ENCODE measurements at places on chromosomes 13 and 19.

DNA sequence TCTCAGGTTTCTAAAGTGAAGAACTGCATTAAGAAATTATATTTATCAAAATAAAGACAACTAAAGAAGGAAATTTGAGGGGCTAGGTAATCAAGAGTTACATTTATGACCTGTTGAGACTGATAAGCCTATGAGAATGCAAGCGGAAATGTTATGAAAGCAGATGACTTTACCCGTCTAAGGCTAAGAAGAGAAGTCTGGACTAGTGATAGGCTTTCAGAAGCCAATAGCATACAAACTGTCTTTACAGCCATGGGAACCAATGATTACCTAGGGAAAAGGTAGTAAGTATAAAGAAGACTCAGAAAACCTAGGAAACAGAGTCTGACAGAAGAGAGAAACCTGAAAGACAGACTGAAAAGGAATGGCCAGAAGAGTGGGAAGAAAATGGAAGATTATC lies 11.2 kb downstream of the TSC22D1 start:
- no peak for DNase-seq

GRCh38 chr13:49254007-49254406 lies 6.3 kb downstream of the CDADC1 start:
- no peak for DNase-seq

DNA sequence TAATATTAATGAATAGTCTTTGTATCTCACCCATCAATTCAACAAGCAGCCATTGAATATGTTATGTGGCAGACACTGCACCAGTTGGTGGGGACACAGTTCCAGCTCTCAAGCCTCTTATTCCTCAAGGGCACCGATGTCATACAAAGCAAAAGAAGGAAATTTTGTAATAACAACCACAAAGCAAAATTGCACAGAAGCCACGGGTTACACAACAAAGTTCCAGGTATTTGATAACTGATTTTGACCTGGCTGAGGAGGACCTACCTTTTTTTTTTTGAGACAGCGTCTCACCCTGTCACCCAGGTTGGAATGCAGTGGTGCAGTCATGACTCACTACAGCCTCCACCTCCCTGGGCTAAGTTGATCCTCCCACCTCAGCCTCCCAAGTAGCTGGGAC lies 266.7 kb downstream of the FOXO1 start:
- no peak for DNase-seq

GRCh38 chr19:2231621-2232221 lies 4.4 kb downstream of the PLEKHJ1 start:
- DNase-seq = no peak

DNA sequence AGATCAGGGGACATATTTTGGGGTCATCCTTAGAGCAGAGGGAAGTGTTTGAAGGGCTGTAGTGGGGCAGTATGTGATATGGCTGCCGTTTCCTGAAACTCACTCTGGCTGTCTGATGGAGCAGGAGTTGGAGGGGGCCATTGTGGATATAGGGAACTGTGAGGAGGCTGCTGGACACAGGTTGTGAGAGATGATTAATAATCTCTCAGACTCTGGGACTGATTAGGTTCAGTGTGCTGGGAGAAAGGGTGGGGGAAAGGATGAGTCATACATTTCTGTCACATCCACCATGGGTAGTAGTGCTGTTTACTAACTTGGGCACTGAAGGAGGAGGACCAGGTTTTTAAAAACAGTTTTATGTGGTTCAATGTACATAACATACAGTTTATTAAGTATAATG lies 4.8 kb downstream of the B3GLCT start:
- no peak for DNase-seq

DNA sequence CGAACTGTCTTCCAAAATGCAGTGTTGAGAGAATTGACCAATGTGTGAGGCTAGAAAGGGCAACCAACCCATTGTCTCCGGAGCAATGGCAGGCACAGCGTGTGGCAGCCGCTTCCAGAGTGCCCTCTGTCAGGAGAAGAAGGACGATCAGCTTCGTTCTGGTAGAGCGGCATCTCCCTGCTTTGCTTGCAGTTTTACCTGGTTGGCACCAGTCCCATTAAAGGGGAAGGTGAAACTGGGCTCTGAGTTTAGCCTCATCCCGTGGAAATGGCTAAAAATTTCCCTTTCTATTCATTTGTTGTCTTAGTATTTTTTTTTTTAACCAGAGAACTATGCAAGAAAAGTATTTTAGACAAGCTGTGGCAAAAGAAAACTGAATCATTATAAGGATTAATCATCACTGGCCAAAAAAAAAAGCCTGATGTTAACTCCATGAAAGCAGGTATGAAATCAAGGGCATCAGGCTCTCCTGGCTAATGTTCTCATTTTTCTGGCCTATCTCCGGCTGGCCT lies 81.5 kb upstream of the SLC7A1 start:
- DNase-seq = no peak

DNA sequence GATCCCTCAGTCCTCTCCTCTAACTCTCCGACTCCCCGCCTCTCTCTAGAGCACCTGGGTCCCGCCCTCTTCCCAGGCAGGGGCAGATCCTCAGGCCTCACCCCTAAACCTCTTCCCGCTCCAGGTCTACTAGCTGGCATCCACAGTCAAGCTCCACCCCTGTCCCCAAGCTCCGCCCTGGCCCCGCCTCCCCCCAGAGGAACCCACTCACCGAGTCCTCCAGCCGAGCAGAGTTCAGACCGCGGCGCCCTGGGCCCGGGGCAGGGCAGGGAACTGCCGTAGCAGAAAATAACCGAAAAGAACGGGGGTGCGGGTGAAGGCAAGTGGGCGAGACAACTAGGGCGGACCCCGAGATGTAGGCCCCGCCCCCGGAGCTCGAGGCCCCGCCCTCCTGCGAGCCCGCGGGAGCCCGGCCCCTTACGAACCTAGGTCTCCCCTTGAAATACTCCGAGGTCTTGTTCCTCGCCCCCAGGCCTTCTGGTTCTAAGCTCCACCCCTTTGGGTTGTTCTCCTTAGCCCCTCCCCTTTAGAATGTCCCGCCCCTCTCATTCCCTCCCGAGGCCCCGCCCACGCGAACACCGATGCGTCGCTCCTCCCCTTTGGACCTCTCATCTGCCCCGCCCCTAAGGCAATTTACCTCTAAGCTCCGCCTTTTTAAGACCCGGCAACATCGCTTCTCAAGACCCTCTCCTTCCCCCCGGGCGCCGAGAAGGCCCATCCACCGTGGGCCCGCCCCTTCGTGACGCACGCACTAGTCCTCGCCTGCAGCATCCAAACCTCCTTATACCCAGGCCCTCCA lies at the start of gene GGN:
GGN (minus strand) TSS at position 485 of the 799 bp plus-strand sequence. CDS start 773 bp downstream, outside the sequence.
- peak; percentile 69 for DNase-seq

DNA sequence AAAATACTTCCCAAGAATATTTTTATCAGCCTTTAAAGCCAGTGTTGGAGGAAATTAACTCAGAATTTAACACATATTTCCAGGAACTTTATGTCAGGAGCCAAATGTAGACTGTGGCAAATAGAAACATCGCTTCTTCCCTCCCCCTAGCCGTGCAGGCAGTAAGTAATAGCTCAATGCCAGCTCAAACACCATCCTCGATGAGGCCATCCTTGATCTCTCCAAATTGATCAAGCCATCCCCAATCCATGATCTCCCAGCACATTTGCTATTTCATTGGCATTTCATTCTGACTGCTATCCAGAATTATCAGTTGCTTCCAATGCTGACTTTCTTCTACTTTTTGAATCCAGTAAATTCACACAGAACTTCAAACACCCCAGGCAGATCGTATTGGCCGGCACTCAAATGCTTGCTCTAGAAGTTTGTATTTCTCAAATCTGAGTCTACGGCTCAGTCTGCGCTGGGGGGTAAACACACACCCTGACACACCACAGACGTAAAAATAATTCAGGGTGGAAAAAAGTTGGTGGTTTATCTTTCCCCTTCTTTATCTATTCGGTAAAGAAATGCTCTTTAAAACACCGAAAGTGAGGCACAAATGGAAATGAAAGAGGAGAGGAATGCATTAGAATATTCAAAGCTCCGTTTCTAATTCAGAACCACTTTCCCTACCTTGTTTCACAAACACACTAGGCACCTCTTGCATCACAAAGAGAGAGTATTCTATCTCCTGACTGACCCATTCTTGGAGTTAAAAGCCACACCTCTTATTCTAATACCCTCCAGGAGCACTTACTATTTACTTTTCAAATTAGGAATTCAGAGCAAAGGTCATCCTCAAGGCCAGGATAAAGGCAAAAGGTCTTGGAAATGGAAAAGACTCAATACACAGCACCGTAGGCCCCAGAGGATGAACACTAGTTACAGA lies 991 bp downstream of the OBI1 start:
- DNase-seq = no peak

DNA sequence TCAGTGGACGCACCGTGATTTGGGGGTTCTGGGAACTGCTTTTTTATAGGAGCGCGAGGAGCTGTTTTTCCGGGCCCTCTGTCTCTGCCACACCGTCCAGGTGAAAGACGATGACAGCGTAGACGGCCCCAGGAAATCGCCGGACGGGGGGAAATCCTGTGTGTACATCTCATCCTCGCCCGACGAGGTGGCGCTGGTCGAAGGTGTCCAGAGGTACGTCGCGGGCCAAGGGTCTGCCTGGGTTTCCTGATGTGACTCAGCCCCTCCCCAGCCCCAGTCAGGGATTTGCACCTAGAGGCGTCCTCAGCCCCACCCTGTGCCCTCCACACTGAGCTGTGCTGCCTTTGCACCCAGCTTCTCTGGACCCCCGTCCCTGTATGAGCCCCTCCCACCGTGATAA lies 136.2 kb upstream of the MCF2L start:
- DNase-seq = no peak

DNA sequence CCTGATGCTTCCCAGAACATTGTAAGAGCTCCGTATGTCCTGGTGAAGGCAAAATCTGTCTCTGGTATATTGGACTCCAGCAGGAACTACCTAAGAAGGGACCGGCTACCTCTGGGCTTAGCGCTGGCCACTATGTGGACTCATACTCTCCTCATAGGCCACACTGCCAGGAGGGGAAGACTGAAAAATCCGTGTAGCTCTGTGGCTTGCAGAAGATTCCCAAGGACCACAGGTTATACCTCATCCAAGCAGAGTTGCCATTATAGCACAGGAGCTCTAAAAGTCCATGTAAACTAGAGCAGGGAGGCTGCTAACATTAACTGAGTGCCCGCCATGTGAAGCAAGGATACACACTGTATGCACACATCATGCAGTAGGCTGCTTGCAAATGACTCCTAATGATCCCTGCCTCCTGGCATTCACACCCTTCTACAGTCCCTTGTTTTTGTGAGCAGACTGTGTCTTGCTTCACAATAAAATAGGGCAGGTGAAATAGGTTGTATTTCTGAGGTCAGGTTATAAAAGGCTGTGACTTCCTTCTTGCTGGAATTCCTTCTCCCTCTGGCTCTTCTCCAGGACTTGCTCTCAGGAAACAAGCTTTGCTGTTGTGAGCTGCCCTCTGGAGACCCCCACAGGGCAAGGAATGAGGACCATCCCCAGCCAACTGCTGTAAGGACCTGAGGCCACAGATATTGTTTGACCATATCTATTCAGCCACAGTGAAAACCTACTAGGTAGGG lies 192.6 kb upstream of the UBL3 start:
- DNase-seq = no peak

DNA sequence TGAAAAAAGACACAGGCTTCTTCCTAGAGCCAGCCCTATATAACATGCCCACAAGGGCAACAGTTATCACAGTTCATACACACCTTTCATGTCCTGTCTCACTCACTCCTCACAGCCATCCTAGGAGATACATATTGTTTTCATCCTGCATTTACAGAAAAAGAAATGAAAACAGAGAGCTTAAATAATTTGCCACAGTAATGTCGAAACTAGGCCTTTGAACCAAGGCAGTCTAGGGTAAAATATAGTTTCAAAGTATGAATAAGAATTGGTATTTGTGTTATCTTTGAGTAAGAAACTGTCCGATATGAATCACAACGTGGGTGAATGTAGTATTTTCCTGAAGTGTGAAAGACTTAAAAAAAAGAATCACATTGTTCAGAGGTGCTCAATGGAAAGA lies 26.8 kb downstream of the CLDN10 start:
- no peak for DNase-seq

- DNase-seq = no peak
Observed at GRCh38 chr19:38911388-38912001, 491 bp downstream of the CCER2 start.

GRCh38 chr13:114167426-114167825 lies 11.6 kb upstream of the CFAP97D2 start:
- no peak for DNase-seq

- DNase-seq = no peak
Observed at GRCh38 chr13:99323488-99323887, 16.3 kb upstream of the GPR183 start.

- no peak for DNase-seq
Observed at GRCh38 chr13:80305737-80306136, 35.2 kb downstream of the SPRY2 start.

DNA sequence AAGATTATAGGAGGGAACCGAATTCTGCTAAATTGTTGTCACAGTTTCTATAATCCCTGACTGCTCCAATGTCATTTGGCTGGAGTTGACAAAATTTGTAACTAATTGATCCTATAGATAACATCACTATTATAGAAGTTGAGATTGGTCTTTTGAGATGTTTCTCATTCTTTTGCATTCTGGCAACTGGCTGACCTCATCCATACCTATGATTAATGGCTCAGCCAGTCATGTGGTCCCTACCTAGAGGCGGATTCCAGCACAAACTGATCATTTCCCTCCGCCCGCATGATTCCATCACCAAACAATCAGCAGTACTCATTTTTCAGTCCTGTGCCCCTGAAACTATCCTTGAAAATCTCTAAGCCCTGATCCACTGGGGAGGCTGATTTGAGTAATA lies 4.2 kb downstream of the PSG2 start:
- no peak for DNase-seq

DNA sequence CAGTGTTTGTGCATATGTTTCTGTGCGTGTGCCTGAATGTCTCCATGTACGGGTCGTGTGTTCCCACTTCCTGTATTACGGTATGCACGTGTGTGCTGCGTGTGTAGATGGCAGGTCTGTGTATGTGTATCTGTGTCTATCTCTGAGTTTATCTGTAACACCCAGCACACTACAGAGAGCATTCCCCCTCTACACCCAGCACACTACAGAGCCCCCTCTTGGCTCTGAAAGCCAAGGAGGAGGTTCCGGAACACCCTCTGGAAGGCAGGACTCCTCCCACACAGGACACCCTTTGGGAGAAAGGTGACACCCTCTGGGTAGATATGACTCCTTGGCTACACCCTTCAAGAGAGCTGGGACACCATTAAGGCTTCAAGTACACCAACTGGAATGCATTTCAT lies 2.1 kb upstream of the ERFL start:
- DNase-seq = no peak

GRCh38 chr13:89310943-89311672 lies 1639.9 kb downstream of the SLITRK5 start:
- no peak for DNase-seq

GRCh38 chr19:15108845-15109767 lies 1.9 kb downstream of the SYDE1 start:
- DNase-seq = no peak
